Activated CD4-positive, alpha-beta T cell treated with anti-CD3 and anti-CD28 coated beads, Interleukin-10, Interleukin-2, amounts not matched to agents 100 ng/mL and 50 ng/mL, durations not matched to agents 16 hours and 8 hours (primary cell): ENCODE measurements at places on chromosomes 5 and 9.

GRCh38 chr5:43041110-43041668 lies 1.1 kb upstream of the ANXA2R start:
- DNase-seq = peak; percentile 63

DNA sequence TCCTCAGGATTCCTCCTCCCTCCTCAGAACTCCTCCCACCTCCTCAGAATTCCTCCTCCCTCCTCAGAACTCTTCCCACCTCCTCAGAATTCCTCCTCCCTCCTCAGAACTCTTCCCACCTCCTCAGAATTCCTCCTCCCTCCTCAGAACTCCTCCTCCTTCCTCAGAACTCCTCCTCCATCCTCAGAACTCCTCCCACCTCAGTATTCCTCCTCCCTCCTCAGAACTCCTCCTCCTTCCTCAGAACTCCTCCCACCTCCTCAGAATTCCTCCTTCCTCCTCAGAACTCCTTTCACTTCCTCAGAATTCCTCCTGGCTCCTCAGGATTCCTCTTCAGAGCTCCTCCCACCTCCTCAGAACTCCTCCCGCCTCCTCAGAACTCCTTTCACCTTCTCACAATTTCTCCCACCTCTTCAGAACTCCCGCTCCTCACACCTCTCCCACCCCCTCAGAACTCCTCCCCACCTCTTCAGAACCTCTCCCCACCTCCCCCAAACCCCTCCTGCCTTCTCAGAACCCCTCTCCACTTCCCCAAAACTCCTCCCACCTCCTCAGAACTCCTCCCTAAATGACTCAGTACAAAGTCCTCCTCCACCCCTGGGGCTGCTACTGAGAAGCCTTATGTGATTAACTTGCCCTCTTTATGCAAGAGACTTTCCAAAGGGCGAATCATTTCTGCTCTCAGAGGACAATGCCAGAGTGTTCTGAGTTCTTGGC lies 23.2 kb downstream of the SLC46A2 start:
- DNase-seq = peak; percentile 57

GRCh38 chr9:29564564-29564963 lies 1991.3 kb upstream of the C9orf72 start:
- DNase-seq = no peak

DNA sequence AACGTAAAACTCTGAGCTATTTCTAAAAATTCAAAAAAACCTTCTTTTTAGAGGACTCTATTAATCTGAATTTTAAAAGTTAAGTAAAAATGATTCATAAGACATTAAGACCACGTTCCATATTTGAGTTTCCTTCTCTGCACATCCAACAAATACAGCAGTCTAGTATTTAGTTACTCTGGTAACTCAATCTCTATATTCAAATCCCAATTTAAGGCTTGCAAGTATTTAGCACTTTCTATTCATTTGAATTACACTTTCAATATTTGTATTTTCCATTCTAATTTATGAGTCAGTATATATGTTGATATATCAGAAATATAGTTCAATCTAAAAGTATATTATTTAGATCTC lies 17.7 kb downstream of the RFX3 start:
- DNase-seq = no peak

DNA sequence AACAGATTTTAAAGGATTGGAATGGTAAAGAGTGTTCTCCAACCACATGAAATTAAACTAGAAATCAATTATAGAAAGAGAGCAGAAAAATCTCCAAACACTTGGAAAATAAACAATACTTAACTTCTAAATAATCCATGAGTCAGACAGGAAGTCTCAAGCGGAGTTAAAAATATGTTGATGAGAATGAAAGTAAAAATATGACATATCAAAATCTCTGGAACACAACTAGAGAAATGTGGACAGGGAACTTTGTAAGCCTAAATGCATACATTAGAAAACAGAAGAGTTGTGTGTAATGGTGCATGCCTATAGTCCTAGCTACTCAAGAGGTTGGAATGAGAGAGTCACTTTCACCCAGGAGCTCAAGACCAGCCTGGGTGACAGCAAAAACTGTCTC lies 47.9 kb upstream of the ZNF618 start:
- DNase-seq = no peak

DNA sequence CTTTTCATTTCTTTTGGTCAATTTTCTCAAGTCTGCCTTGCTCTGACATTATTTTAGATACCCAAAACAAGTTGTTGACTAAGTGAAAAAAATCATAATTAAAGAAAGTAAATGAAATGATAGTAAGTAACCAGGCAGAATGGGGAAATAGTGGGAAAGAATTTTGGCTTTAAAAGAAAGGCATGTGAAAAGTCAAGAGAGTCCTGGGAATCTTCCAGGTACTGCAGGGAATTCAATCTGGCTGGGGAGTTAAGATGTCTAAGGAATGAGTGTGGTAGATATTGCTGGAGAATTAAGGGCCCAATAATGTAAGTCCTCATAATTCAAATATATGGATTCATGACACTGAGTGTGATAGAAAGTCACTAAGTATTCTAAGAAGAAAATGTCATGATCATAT lies 123.1 kb upstream of the PAPPA start:
- no peak for DNase-seq

- no peak for DNase-seq
These were observed 168.1 kb downstream of the APBA1 start for GRCh38 chr9:69504058-69504457.

- no peak for DNase-seq
These were observed 67.2 kb upstream of the CD180 start for GRCh38 chr5:67263656-67264408.

DNA sequence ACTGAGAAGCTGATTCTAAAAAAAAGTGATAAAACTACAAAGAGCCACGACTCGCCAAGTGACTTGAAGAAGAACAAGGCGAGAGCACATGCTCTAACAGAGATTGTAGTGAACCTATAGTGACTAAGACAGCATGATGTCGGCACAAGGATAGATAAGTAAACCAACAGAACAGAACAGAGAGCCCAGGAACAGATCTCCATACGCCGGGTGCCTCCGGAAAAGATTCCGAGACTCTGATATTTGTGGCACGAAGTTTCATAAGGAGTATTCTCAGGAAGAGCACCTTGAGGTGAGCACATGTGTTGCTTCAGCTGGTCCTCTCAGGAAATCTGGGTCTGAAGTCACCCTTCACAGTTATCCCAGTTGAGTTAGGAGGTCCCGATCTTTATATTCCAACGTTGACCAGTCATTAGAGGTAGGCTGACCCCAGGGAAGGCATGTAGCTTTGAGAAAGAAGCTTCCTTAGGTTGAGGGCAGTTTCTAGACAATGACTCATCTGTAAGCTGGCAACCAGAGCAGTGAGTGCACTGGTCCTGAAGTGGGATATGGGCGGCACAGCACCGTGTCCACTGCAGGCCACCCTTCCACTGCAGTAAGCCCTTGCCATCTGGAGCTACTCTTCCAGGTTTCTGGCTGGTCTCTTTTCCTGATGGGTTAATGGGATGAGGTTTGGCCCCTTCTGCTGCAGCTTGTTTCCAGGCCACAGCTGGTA lies 13.6 kb upstream of the CLK4 start:
- DNase-seq = no peak

GRCh38 chr9:109401990-109402318 lies 81.1 kb upstream of the EPB41L4B start:
- DNase-seq = no peak

DNA sequence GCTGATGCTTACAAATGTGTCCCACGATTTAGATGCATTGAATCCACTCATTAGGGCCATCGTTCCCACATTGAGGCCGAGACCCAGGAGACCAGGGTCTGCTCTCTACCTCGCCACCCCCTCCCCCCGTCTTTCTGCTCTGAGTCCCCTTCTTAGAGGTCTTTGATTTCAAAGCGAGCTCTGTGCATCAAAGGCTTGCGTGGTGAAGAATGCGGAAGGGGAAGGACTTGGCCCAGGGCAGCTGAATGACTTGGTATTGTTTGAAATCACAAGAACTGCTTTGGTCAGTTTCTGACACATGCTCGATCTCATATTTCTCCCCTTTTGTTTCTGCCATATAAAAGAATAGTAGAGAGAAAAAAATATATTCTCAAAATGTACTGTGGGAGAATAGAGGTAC lies 78.3 kb upstream of the IRX1 start:
- DNase-seq = no peak

GRCh38 chr9:91800473-91801030 lies 149.5 kb downstream of the ROR2 start:
- no peak for DNase-seq

DNA sequence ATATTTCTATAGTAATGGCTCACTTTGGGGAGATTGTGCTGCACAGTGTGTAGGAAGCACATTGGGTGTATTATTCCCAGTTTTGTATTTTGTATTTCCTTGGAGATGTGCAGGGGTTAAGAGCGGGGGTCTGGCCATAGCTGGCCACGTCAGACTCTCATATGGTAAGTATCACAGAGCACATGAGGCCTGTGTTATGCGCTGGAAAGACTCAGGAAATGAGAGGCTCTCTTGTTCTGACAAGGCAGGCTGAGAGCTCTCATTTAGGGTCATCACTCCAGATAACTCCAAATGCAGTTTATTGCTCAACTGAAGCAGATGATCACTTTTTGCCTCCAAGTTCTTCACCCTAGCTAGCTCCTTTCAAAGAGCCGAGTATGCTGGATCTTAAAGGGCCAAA lies 205.7 kb downstream of the NTRK2 start:
- peak; percentile 67 for DNase-seq

- no peak for DNase-seq
These were observed 14.3 kb downstream of the IER5L start for GRCh38 chr9:129163753-129164152.

DNA sequence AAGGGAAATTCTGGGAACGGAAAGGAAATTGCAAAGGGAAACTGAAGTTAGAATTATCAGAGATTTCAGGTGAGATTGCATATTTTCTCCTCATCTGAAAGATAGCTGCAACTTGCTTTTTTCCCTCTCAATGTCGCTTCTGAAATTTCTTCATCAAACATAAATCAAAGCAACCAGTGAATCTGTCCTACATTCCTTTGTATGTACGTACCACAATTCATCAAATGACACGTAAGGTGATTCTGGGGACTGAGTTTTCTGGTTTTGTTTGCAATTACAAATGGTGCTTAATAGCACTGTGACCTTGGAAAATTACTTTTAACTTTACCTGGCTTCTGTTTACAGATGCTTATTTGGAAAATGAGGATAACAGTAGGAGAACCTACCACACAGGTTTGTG lies 21.9 kb upstream of the CNOT6 start:
- no peak for DNase-seq

GRCh38 chr9:91037511-91038482 lies 236.2 kb downstream of the SYK start:
- DNase-seq = no peak

- DNase-seq = no peak
These were observed 133.0 kb upstream of the ASTN2 start for GRCh38 chr9:117547904-117548303.

GRCh38 chr9:17090041-17090440 lies 44.8 kb upstream of the CNTLN start:
- no peak for DNase-seq
